Left lung (tissue), 14 donors: ENCODE measurements at places on chromosomes 3 and 15. TPM values are rescaled to one million over a fixed set of nuclear protein-coding genes. Genes with fewer than 3 reads are reported as not detected.

- H3K27ac ChIP-seq: peak within 1 kb of the TSS; percentile 90
- peak within 1 kb of the TSS; percentile 90 for H3K4me3 ChIP-seq
- H3K4me1 ChIP-seq: no peaks in the 10 kb centered on the region
Observed at GRCh38 chr15:48877630-48878595, at the start of gene EID1. Gene EID1 (plus strand): TSS chr15:48878134. CDS start chr15:48878177, 43 bp downstream.

DNA sequence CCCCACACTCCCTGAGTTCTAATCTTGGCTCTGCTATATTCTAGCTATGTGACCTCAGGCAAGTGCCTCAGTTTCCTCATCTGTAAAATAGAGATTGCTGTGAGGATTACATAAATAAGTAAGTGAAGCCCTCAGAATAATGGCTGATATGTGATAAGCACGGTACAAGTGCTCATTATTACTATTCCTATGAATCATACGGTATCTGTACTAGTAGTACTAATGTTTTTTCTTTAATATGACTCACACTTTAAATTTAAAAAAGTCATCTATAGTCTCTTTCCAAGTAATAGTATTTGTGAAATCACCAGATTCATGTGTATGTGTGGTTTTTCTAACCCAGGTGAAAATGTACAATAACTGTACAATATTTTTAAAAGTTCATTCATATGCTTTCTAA is 58.7 kb downstream of the CLDN11 start:
- no peaks in the 10 kb centered on the region for H3K27me3 ChIP-seq
- no peaks in the 10 kb centered on the region for H3K36me3 ChIP-seq
- no peak for DNase-seq
- H3K4me1 ChIP-seq: no peaks in the 10 kb centered on the region
- H3K4me3 ChIP-seq: no peak overlapping the region

GRCh38 chr3:129424185-129424841 is 4.1 kb downstream of the EFCAB12 start:
- no peaks in the 10 kb centered on the region for H3K36me3 ChIP-seq
- no peaks in the 10 kb centered on the region for H3K27me3 ChIP-seq
- H3K4me1 ChIP-seq: no peaks in the 10 kb centered on the region
- peak overlapping the region; percentile 31 for H3K27ac ChIP-seq
- H3K4me3 ChIP-seq: no peak overlapping the region

DNA sequence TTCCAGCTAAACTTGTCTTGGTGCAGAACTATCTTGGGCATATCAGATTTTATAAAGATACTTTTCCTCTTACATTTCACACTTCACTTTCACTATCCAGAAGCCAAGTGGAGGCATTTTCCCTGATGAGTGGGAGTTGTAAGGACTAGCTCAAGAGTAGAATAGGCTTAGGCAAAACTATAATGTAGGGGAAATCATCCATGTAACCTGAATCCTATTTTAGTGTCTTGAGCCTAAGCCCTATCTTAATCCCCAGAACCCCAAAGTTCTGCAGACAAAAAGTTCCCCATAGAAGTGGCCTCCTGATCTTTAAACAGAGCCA is 42.2 kb upstream of the CD47 start:
- no peaks in the 10 kb centered on the region for H3K36me3 ChIP-seq
- H3K27ac ChIP-seq: peak overlapping the region; percentile 80
- H3K4me3 ChIP-seq: no peak overlapping the region
- H3K4me1 ChIP-seq: peaks cover 42% of the 10 kb centered on the region
- no peaks in the 10 kb centered on the region for H3K27me3 ChIP-seq
- DNase-seq: no peak

DNA sequence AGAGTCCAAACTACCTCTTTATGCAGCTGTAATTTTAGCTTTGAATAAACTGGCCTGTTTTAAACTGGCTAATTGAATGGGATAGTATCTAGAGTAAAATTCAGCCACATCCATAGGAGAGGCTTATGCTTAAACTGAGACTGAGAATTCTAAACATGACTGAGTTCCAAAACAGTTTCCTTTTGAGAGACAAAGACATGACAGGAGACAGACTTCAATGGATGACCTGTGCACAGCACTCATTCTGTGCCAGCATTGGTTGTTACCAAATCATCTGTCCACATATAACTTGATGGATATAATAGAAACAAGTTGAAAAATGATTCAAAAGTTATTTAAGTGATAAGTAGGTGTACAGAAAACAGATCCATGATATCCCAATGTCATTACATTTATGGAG is 20.9 kb downstream of the IL12A start:
- no peaks in the 10 kb centered on the region for H3K36me3 ChIP-seq
- H3K27ac ChIP-seq: no peak overlapping the region
- no peaks in the 10 kb centered on the region for H3K4me1 ChIP-seq
- no peaks in the 10 kb centered on the region for H3K27me3 ChIP-seq
- no peak for DNase-seq
- no peak overlapping the region for H3K4me3 ChIP-seq

- no peak for DNase-seq
- H3K36me3 ChIP-seq: no peaks in the 10 kb centered on the region
- no peaks in the 10 kb centered on the region for H3K27me3 ChIP-seq
- H3K4me3 ChIP-seq: no peak overlapping the region
- H3K4me1 ChIP-seq: no peaks in the 10 kb centered on the region
- no peak overlapping the region for H3K27ac ChIP-seq
Observed at GRCh38 chr15:29442532-29442931, 172.9 kb upstream of the NSMCE3 start.

DNA sequence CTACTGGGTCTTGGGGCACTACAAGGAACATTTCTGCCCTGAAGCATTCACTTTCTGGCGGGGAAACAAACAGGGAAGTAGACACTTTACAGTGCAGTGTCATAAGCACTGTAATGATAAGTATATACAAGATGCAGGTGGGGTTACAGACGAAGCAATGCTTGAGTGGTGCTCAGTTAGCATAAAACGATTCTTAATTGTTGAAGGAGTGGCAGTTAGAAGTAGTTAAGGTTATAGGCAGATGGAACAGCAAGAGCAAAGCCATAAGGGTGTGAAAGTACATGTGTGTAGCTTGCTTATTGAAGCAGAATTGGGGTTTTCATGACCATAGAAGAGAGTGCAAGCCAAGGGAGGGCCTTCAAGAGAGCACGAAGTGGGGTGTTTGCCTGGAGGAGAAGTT is 46.2 kb downstream of the SLC25A26 start:
- no peaks in the 10 kb centered on the region for H3K4me1 ChIP-seq
- peaks cover 11% of the 10 kb centered on the region for H3K36me3 ChIP-seq
- DNase-seq: no peak
- H3K4me3 ChIP-seq: no peak overlapping the region
- H3K27me3 ChIP-seq: no peaks in the 10 kb centered on the region

- H3K27ac ChIP-seq: no peak overlapping the region
- no peaks in the 10 kb centered on the region for H3K4me1 ChIP-seq
- DNase-seq: no peak
Observed at GRCh38 chr3:118803096-118803476, 231.6 kb downstream of the IGSF11 start.

DNA sequence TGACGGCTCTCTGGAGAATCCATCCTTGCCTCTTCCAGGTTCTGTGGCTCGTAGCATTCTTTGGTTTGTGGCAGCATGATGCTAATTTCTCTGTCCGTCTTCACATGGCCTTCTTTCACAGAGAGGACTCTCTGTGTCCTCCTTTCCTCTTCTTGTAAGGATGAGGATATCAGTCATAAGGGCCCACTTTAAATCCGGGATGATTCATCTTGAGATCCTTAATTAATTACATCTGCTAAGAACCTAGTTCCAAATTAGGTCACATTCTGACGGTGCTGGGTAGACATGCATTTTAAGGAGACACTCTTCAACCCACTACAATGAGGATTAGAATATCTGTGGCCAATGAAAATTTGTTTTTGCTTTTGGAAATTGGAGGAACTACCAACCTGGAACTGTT is 15.7 kb upstream of the GXYLT2 start:
- no peaks in the 10 kb centered on the region for H3K36me3 ChIP-seq
- no peaks in the 10 kb centered on the region for H3K4me1 ChIP-seq
- no peak for DNase-seq

GRCh38 chr3:52120556-52121463 is 33.4 kb downstream of the POC1A start:
- peak overlapping the region; percentile 69 for H3K27ac ChIP-seq
- no peaks in the 10 kb centered on the region for H3K27me3 ChIP-seq
- H3K36me3 ChIP-seq: peaks cover 7% of the 10 kb centered on the region
- peaks cover 16% of the 10 kb centered on the region for H3K4me1 ChIP-seq
- no peak for DNase-seq

GRCh38 chr3:127716384-127716783 is 43.6 kb downstream of the ABTB1 start:
- no peaks in the 10 kb centered on the region for H3K36me3 ChIP-seq
- H3K27me3 ChIP-seq: no peaks in the 10 kb centered on the region
- no peak overlapping the region for H3K27ac ChIP-seq
- peaks cover 34% of the 10 kb centered on the region for H3K4me1 ChIP-seq
- no peak for DNase-seq

DNA sequence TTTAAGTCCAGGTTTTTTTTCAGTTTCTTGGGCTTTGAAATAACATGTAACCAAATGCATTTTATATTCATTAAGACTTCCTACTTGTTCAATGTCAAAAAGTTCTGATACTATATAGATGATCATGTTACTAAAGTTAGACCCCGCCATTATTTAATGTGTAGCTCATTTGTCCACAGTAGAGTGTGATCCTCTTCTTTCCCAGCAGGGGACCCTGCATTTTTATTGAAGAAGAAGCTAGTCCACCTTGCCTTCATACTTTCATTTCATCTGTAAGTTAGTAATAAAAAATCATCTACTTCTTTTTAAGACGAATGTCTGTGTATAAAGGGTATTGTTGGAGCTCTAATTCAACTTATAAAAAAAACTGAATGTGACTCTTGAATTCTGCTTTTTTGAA is 404.6 kb downstream of the SI start:
- no peaks in the 10 kb centered on the region for H3K36me3 ChIP-seq
- DNase-seq: no peak
- H3K4me1 ChIP-seq: no peaks in the 10 kb centered on the region
- H3K27me3 ChIP-seq: no peaks in the 10 kb centered on the region

GRCh38 chr3:127478922-127479321 is 111.6 kb downstream of the TPRA1 start:
- H3K27me3 ChIP-seq: peaks cover 3% of the 10 kb centered on the region
- no peaks in the 10 kb centered on the region for H3K4me1 ChIP-seq
- no peaks in the 10 kb centered on the region for H3K36me3 ChIP-seq

GRCh38 chr15:40763801-40764628 is at the start of gene GCHFR:
Gene GCHFR (plus strand): TSS chr15:40764068. CDS start chr15:40764181, 113 bp downstream.
- H3K4me1 ChIP-seq: peaks cover 52% of the 10 kb centered on the region
- H3K27ac ChIP-seq: peak within 1 kb of the TSS; percentile 77
- peaks cover 21% of the 10 kb centered on the region for H3K36me3 ChIP-seq
- peak within 1 kb of the TSS; percentile 61 for H3K4me3 ChIP-seq
- DNase-seq: peak; percentile 80

DNA sequence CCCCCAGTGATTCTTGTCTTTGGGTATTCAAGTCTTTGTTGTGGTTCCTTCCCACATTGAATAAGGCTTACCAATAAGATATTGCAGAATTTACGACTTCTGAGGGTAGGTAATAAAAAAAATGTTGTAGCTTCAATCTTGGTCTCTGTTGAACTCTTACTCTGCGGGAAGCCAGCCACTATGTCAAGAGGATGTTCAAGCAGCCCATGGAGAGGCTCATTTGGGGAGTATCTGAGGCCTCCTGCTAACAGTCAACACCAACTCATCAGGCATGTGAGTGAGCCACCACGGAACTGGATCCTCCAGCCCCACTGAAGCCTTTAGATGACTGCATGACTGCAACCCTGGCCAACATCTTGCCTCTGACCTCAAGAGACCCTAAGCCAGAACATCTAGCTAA is 3.2 kb upstream of the TBC1D23 start:
- DNase-seq: no peak
- peaks cover 28% of the 10 kb centered on the region for H3K4me1 ChIP-seq
- no peak overlapping the region for H3K4me3 ChIP-seq
- H3K27ac ChIP-seq: no peak overlapping the region

- no peak overlapping the region for H3K27ac ChIP-seq
- no peaks in the 10 kb centered on the region for H3K4me1 ChIP-seq
- no peak for DNase-seq
- no peak overlapping the region for H3K4me3 ChIP-seq
- no peaks in the 10 kb centered on the region for H3K36me3 ChIP-seq
- no peaks in the 10 kb centered on the region for H3K27me3 ChIP-seq
Observed at GRCh38 chr15:46413799-46414198, 779.0 kb downstream of the SQOR start.

- no peaks in the 10 kb centered on the region for H3K4me1 ChIP-seq
- no peak for DNase-seq
- no peaks in the 10 kb centered on the region for H3K27me3 ChIP-seq
- H3K4me3 ChIP-seq: no peak overlapping the region
Observed at GRCh38 chr15:75403892-75404291, 35.5 kb upstream of the MAN2C1 start.

DNA sequence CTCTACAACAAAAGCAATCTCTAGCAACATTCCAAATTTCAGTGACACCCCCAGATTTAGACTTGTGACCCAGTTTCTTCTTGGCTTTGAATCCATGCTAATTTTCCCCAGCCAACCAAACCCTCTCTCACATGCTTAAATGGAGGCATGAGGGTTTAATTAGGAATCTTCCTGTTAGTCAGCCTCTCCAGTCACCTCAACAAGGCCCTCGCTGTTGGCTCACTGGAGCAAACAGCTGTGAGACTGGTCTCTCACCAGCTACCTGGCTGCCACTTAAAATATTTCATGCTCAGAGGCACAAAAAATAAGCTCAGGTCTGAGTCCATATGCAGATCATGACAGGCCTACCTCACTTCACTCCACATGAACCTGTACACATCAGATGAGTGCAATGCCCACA is 630.4 kb upstream of the ADAMTS9 start:
- H3K27me3 ChIP-seq: no peaks in the 10 kb centered on the region
- H3K36me3 ChIP-seq: no peaks in the 10 kb centered on the region
- H3K4me1 ChIP-seq: no peaks in the 10 kb centered on the region
- no peak overlapping the region for H3K4me3 ChIP-seq
- H3K27ac ChIP-seq: no peak overlapping the region

- no peaks in the 10 kb centered on the region for H3K27me3 ChIP-seq
- no peaks in the 10 kb centered on the region for H3K4me1 ChIP-seq
- DNase-seq: no peak
- H3K36me3 ChIP-seq: no peaks in the 10 kb centered on the region
- H3K27ac ChIP-seq: no peak overlapping the region
Observed at GRCh38 chr15:77107531-77108355, 36.8 kb upstream of the TSPAN3 start.

GRCh38 chr3:171688593-171688992 is 121.7 kb downstream of the PLD1 start:
- no peak overlapping the region for H3K27ac ChIP-seq
- peaks cover 18% of the 10 kb centered on the region for H3K36me3 ChIP-seq
- no peak overlapping the region for H3K4me3 ChIP-seq
- H3K27me3 ChIP-seq: no peaks in the 10 kb centered on the region

The THSD4 gene
- 24.6 TPM for total RNA-seq

The RETNLB gene
- not detected for total RNA-seq

The ZBTB47 gene
- total RNA-seq: 18.3 TPM

The CYP19A1 gene
- total RNA-seq: 0.96 TPM

The HRG gene
- total RNA-seq: not detected

The GOLGA8R gene
- total RNA-seq: 2.6 TPM

The CNTN6 gene
- total RNA-seq: 3.0 TPM

The MNS1 gene
- 4.1 TPM for total RNA-seq

The GP9 gene
- total RNA-seq: not detected

The TNFAIP8L3 gene
- total RNA-seq: 25.0 TPM

The SLC6A1 gene
- 0.97 TPM for total RNA-seq

The LRRC58 gene
- 25.4 TPM for total RNA-seq

The FGD5 gene
- total RNA-seq: 48.7 TPM
